ENCODE measurements at places on chromosomes 6 and 20.
A peak's percentile ranks its signal among the peaks of the same experiment; 100 is the strongest.

DNA sequence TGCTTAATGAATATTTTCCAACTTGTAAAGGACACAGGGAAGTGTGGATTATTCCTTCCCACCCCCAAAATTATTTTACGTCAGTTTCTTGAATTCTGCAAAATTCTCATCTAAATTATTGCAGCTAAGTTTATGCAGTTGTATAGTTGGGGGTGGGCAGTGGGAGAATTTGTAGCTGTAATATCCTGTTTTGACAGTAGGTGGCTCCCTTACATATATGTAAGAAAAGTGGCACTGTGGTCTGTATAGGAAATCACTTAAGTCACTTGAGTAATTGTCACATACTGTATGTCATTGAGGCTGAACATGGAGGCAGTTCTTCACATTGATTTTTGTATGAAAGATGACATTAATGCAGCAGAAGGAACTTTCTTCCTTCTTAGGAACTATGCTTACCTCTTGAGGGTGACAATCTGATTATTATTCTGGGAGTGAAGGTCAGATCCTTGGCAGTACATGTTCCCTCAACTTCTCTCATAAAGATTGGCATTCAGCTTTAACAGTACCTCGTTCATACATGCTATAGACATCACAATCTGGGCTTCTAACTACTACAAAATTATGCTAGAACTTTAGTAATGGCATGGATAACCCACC is 14.6 kb upstream of the CFAP206 start:
- no peak for DNase-seq

- no peak for DNase-seq
Observed at GRCh38 chr20:14889496-14890255, 552.3 kb upstream of the FLRT3 start.

- DNase-seq: no peak
Observed at GRCh38 chr6:124958759-124959354, 3.4 kb upstream of the RNF217 start.

- no peak for DNase-seq
Observed at GRCh38 chr6:39543950-39544349, 181.3 kb downstream of the KIF6 start.

GRCh38 chr20:10034717-10035571 is at the start of gene ANKEF1:
TSS of gene ANKEF1 (plus strand) at chr20:10034987. CDS start at chr20:10038302, 3,315 bp downstream.
- peak; percentile 33 for DNase-seq

DNA sequence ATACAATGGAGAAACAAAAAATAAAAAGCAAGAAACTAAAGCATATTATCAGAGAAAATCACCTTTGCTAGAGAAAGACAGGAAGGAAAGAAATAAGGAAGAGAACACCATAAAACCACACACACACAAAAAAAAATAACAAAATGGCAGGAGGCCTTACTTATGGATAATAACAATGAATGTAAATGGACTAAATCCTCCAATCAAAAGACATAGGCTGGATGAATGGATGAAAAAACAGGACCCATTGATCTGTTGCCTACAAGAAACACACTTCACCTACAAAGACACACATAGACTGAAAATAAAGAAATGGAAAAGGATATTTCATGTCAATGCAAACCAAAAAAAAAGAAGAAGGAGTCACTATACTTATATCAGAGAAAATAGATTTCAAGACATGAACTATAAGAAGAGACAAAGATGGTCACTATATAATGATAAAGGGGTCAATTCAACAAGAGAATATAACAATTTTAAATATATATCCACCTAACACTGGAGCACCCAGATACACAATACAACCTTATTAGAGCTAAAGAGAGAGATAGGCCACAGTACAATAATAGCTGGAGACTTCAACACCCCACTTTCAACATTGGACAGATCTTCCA is 693.6 kb downstream of the HACE1 start:
- no peak for DNase-seq

DNA sequence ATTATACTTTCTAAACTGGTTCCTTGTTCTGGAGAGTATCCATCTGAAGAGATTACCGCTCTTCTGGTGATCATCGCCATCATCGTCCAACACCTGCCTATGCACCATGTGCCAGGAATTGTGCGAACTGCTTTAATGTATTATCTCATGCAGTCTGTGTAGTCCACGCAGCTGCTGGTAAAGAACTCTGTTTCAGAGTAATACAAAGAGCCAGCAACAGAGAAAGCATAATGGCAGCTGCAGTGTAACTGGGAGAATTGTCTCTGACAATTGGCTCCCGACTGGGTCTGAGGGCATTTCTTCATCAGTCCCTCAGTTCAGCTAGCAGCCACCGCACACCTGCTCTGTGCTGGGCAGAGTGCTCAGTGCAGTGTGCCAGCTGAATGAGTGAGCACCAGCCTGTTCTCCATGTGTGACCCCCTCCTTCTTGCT is 383.4 kb downstream of the GRIK2 start:
- DNase-seq: no peak

GRCh38 chr6:88059191-88059590 is 11.6 kb downstream of the SPACA1 start:
- no peak for DNase-seq

DNA sequence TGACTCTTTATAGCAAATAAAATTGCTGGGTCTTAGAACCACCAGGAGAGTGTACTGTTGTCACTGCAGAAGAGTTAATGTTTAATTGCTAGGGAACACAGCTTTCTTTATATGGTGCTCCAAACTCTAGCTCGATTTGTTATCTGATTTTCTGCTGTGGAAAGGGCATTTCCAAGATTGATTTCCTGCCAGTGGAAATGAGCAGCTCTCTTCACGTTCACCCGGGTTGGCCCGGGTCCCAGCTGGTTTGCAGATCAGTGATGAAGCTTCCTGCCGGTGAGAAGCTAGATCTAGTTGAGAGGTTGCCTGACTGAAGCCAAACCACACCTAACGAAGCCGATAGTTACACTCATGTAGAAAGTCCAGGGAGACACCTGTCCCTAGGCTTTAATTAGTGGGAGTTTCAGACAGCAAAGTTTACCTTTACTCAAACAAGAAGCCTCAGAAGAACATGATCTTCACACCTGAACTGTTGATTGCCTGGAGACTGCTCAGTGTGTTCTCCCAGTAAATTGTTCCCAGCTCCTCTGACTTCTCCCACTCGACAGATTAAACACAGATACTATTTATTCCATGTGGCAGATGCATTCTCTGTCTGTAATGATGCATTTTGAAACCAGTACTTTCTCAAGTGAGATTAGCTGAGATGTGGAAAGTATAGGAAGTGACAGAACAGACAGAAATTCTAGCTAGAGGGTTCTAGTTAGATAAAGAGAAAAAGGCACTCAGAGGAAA is 27.8 kb downstream of the PAQR8 start:
- peak; percentile 43 for DNase-seq

DNA sequence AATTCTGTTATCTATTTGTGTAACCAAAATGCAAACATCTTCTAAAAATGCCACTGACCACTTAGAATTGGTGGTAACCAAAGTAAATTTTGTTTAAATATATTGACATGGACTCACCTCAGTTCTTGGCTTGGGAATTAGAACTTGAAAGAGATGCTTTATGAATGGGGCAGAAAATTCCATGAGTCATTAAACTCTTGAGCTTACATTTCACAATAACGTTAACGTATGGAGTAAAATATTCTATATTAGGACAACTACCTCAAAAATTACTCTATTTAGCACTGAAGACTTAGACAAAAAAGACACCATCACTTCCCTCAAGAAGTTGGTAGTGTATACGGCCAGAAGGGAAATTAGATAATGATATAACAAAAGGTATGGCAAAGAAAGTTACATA is 752.2 kb upstream of the MARCKS start:
- DNase-seq: no peak

DNA sequence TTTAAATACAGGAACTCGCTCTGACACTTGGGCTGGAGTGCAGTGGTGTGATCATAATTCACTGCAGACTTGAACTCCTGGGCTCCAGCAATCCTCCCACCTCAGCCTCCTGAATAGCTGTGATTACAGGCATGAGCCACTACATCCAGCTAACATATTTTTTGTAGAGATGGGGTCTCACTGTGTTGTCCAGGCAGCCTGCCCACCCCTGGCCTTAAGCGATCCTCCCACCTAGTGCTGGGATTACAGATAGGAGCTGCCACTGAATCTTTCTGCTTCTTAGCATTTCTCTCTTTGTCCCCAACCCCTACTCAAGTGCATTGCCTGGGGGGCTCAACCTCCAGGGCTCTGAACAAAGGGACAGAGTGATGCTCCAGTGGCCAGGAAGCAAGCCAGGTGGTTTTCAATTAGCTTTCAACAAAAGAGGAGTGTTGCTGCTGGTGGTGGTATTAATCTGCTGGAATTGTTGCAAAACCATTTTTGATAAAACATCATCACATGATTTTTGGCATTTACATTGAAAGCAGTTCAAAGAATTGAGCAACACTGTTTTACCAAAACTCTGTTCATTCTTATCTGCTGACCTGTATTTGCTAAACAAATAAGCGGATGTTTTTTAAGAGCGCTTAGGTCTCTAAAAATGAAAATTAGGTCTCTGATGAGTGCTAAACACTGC is 40.4 kb upstream of the BPIFA2 start:
- DNase-seq: no peak

DNA sequence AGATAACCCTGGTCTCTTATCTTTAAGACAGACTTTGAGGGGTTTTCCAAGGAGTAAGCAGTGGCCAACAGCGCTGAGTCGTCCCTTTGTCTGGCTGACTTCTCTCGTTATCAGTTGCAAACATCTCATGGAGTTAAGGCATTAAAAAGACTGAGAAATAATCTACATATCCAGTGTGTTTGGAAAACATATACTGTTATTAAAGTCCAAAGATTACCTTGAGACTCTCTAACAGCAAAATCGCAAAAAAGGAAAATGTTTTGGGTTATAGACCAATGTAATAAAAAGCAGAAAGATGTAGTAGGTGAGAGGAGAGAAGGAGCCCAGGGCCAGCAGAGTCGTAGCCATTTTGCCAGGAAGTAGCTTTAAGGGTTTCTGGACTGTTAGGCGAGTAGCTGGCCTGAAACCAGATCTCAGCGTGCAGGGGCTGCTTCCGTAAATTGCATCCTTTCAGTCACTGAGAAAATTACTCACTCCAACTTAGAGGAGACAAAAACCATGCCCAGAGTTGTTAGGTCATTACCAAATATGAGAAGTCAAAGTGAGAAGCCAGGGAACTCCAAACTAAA is 24.6 kb downstream of the MYLK4 start:
- DNase-seq: no peak

- no peak for DNase-seq
Observed at GRCh38 chr6:35603326-35604202, 85.2 kb downstream of the FKBP5 start.

GRCh38 chr20:31676609-31676989 is 38.9 kb downstream of the COX4I2 start:
- DNase-seq: no peak

- no peak for DNase-seq
Observed at GRCh38 chr6:52538252-52538900, 38.5 kb downstream of the TRAM2 start.

GRCh38 chr6:44452725-44453124 is 65.2 kb downstream of the CDC5L start:
- DNase-seq: no peak

DNA sequence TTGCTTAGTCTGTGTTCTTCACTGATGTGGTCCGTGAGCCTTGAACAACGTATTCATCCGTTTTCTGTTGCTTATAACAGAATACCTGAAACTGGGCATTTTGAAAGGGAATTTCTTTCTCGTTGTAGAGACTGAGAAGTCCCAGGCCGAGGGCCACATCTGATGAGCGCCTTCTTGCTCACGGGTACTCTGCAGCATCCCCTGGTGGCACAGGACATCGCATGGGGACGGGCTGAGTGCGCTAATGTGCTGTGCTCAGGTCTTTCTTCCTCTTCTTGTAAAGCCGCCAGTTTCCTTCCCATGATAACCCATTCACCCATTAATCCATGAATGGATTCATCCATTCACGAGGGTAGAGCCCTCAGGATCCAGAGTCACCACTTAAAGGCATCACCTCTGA is 161.0 kb downstream of the NFATC2 start:
- DNase-seq: no peak

GRCh38 chr20:57999465-58000111 is 228.9 kb downstream of the ANKRD60 start:
- no peak for DNase-seq

DNA sequence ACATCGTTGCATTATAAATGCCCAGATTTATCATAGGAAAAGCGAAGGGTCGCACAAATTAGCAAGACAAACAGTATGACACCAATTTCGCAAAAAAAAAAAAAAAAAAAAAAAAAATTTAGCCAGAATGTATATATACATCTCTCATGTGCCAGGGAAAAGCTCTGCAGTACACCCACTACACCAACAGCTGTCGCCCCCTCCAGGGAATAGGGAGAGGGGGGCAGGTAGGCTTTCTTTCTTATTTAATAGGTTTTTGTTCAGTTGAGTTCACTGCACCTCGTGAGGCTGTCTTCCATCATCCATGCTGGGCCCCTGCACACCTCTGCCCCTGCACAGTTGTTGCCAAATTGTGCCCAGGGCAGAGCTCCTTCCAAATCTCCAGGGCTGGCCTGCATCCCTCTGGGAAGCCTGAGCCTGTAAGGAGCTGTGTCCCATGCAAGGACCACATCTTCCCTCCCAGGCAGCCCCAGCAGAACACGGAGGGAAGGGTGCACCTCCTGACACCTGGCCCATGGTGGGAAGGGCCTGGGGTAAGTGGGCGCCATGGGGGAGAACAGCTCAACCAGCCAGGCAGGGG is 85.4 kb downstream of the NINL start:
- no peak for DNase-seq

GRCh38 chr20:5569021-5569420 is 181.2 kb upstream of the SHLD1 start:
- DNase-seq: no peak

- DNase-seq: no peak
Observed at GRCh38 chr20:34251619-34252018, 10.4 kb downstream of the ASIP start.

DNA sequence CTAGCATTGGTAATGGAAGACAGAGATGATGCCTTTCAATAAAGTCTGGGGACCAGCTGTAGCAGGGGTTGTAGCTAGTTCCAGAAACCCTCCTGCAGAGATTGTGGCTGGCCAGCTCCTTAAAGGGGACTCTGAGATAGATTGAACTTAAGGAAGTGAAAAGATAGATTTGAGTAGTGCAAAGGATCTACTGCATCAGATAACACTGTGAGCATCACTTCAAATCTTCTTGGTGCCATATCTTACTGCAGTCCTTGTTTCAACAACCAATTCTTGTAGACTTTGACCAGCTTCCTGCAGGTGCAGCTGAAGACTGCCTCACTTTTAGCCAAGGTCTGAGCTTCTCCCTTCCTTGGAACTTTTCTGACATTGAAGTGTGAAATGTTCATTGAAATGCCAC is 14.8 kb upstream of the CEP162 start:
- DNase-seq: no peak

- no peak for DNase-seq
Observed at GRCh38 chr20:51665543-51666118, 102.6 kb downstream of the ATP9A start.

DNA sequence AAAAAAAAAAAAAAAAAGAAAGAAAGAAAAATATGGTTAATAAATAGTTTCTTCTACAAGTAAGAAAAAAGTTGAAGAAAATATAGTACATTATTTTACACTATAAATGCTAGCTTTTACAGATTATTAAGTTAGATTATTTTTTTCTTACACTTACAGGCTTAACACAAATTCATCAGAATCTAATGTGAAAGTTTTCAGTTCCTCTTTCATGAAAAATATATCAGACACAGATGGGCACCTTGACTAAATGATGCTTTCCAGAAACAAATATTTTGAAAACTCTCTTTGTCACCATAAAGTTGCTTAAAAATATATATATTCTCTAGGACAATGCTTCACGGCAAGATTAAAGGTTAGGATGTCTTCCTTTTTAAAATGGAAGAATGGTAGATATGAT is 321.8 kb upstream of the HSF2 start:
- DNase-seq: no peak

Data from stimulated activated CD4-positive, alpha-beta T cell treated with anti-CD3 and anti-CD28 coated beads, Interleukin-12 subunit alpha, Interleukin-12 subunit beta, amount 100 ng/mL, for 24 hours (primary cell).